Stimulated activated CD4-positive, alpha-beta T cell treated with anti-CD3 and anti-CD28 coated beads, Interleukin-1b, Interleukin-23, amount 100 ng/mL, for 4 hours (primary cell): ENCODE measurements at places on chromosomes 13 and 19.
A peak's percentile ranks its signal among the peaks of the same experiment; 100 is the strongest.

DNA sequence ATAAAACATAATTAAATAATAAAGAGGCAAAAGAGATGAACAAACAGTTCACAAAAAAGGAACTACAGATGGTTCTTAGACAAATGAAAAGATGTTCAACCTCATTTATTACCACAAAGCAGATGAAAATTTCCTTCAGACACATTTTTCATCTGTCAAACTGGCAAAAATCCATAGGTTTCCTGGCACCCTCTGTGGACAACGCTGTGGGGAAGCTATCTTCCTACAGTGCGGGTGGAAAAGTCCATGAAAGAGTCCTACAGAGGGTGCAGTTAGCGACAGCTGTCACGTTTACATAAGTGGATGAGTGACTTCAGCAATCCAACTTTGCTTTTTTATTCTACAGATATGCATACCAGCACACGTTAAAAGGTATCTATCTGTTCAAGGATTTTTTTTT lies 30.3 kb upstream of the PDCD5 start:
- no peak for DNase-seq

DNA sequence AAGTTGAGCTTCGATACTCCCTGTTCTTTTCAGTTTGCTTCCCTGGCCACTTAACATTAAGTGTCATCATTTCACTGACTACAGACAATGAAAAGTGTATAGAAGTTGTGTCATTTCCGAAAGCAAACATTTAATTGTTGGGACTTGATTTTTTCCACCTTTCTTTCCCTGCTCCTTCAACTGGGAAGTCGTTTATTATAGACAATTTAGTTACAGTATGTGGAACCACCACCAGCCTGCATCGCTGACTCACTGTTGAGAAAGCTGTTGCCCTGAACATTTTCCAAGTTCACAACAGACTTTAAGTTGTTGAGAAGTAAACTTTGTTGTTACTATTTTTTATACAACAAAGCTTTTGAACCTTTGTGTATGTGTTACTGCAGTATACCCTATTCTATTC lies 788.4 kb upstream of the PRR20A start:
- DNase-seq, result no peak

GRCh38 chr13:49746111-49746510 lies 46.4 kb downstream of the KPNA3 start:
- DNase-seq, result no peak

- DNase-seq, result no peak
Measured at GRCh38 chr19:1481893-1482360, 2.9 kb upstream of the C19orf25 start.

DNA sequence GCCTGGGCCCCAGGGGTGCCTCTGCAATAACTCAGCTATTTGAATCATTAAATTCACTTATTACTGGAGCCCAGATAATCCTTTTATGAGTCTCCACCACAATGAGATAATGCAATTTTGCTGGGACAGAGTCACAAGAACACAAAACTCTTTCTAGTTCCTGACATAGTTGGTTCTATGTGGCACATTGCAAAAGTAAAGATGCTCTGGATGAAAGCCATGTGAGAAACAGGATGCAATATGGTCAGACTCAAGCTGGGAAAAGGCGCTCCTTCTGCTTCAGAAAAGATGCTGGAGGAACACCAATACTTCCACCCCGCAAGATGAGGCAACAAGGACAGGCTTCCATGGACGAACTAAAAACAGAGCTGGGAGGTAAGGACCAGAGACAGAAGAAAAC lies 5.7 kb downstream of the ANKRD27 start:
- no peak for DNase-seq

DNA sequence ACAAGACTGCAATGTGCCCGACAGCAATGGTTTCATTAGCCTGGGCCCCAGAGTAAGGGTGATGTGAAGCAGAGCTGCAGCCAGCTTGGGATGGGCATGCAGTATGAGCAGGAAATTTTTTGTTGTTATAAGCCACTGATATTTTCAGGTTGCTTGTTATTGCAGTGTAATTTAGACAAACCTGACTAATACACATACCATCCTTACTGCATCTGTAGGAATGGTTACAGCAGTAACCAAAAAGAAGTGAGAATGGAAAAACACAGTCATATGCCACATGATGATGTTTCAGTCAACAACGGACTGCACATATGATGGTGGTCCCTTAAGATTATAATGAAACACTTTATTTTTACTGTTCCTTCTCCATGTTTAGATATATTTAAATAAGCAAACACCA lies 8.6 kb upstream of the POMP start:
- DNase-seq, result no peak

DNA sequence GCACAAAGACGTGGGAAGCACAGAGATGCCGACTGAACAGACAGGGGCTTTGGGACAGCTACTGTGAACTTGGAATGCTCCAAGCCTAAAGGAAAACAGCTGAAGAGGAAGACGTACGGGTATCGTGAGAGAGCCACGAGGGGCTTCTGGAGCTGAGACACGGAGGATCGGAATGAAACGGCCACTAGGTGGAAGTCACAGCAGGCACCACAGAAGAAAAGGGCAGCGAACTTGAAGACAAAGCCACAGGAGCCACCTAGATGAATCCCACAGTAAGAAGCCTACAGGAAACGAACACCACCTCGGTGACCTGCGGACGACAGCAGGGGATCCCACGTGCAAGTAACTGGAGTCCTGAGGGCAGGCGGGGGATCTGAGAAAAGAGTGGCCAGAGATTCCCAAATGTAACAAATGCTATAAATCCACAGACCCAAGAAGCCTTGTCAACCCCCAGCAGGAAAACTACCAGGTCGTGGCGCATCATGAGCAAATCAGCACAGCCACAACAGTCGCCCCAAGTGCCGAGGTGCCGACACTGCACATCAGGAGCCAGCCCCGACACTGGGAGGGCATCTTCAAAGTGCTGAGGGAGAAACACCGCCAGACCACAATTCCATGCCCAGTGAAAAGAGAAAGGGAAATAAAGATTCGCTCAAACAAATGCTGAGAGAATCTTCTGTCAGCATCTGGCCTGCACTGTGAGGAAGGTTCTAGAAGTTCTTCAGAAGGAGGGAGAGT lies 39.3 kb upstream of the ISYNA1 start:
- DNase-seq, result no peak

- DNase-seq, result no peak
Measured at GRCh38 chr19:46225558-46226004, 4.0 kb upstream of the IGFL1 start.

DNA sequence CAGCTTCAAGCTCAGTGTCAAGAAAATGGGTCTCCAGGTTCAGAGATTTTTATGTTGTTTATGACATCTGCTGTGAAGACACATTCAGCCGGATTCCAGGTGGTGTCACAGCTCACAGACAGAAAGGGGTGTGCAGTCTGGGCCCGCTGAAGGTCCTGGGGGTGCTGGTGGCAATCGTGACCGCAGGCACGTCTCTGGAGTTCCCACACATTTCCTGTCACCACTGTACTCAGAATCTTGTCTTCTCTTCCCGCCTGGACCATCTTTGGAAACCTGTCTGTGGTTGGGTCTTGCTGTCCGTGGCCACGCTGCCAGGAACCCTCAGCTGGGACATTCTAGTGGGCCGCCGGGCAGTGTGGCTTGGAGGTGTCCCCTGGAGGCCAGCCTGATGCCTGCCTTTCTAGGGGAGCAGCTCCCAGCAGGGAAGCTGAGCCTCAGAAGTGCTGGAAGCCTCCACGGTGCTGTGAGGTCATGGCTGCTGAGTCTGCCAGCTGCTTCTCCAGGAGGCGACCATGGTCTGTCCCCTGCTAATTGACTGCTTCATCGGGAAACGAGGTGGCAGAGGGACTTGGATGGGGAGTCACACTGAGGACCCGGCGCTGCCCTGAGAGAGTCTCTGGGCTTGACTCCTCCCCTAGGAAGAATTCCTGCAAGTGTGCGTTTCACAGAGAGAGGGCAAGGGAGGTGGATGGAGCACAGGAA lies 3.7 kb downstream of the TEX29 start:
- DNase-seq, result no peak

GRCh38 chr13:28704282-28704681 lies 14.5 kb downstream of the SLC46A3 start:
- DNase-seq, result no peak

- DNase-seq, result no peak
Measured at GRCh38 chr19:47356900-47357299, 7.8 kb downstream of the DHX34 start.

GRCh38 chr19:12513531-12514061 lies 29.0 kb upstream of the ZNF709 start:
- DNase-seq, result no peak

- no peak for DNase-seq
Measured at GRCh38 chr19:12987781-12988180, 7.5 kb upstream of the NFIX start.

GRCh38 chr13:111370570-111371535 lies 50.4 kb downstream of the TEX29 start:
- DNase-seq, result no peak

- peak; percentile 11 for DNase-seq
Measured at GRCh38 chr19:52343548-52343947, 7.5 kb downstream of the ZNF610 start.

- no peak for DNase-seq
Measured at GRCh38 chr13:28313579-28313978, 175.2 kb downstream of the PAN3 start.

DNA sequence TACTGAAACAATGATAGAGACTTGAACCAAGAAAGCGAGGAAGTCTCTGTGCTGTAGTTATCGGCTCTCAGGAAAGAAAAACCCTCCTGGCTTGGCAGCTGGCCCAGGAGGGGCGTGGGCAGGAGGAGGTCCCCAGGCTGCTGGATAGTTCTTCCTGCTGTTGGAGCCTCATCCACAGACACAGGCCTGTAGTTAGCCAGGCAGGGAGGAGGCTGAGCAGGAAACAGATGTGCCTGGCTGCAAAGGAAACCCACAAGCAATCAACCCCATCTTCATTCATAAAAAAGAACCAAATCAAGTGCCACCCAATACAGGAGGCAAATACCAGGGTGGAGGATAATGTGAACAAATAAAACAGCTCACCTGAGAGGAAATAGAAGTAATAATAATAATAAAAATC lies 86.2 kb downstream of the IRS2 start:
- no peak for DNase-seq

- DNase-seq, result no peak
Measured at GRCh38 chr19:2815191-2815614, 4.5 kb upstream of the ZNF554 start.

GRCh38 chr13:24308068-24308445 lies 1.3 kb upstream of the C1QTNF9 start:
- no peak for DNase-seq

DNA sequence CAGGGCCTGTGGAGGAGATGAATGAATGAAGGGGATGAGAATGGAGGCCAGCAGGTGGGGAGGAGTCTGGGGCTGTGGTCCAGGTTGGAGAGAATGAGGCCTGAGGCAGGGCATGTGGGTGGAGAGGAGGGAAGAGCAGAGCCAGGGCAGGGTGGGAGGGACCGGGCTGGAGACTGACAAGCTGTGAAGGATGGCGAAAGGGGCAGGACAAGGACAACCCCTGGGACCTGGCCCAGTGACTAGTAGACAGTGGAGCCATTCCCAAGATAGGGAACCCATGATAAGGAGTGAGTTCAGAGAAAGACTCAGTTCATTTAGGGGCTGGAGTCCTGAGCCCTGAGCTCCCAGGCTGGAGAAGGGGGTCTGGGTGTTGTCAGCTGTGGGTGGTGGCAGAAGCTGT lies 3.0 kb downstream of the PTH2 start:
- no peak for DNase-seq

- no peak for DNase-seq
Measured at GRCh38 chr13:104522235-104523072, 1456.2 kb upstream of the SLC10A2 start.

- no peak for DNase-seq
Measured at GRCh38 chr13:59865398-59865797, 298.3 kb downstream of the DIAPH3 start.

GRCh38 chr19:50226536-50226935 lies 23.1 kb downstream of the MYH14 start:
- DNase-seq, result no peak

- DNase-seq, result no peak
Measured at GRCh38 chr19:49643466-49643865, 1.5 kb downstream of the SCAF1 start.

DNA sequence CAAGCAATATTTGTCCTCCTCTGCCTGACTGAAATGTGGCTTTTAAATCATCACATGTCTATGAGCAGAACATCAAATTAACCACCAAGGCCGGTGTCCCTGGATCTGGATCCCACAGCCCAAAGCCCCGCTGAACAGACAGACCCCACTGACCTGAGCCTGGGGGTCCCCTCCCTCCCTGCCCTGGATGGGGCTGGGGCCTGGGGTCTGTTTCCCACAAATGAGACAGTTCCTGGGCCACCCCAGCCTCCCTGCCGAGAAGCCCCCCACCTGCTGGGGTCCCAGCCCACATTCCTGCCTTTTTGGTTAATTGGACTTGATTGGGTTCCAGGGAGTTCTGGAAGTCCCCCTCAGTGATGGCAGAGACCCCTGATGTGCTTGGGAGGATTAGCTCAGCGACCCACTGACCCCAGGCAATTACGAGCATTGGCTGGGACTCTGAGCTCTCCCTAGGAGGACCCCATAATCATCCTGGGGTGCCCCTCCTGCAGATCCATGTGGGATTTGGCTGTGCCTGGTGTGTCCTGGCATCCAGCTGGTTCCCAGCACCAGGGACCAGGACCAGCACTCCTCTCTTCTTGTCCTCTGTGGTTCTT lies 19.4 kb upstream of the CPAMD8 start:
- DNase-seq, result no peak

DNA sequence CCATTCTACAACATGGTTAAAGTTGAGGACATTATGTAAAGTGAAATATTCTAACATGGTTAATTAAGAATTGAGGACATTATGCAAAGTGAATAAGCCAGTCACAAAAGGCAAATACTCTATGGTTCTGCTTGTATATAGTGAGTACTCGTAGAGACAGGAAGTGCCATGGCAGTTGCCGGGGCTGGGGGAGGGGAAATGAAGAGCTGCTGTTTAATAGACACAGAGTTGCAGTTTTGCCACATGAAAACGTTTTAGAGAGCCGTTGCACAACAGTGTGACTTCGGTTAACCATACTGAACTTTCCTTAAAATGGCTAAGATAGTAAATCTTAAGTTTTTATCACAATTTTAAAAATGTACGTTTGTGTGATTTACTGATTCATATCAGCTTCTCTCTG lies 176.9 kb downstream of the SHISA2 start:
- peak; percentile 42 for DNase-seq

GRCh38 chr13:98365302-98365701 lies 188.2 kb upstream of the RNF113B start:
- no peak for DNase-seq

- no peak for DNase-seq
Measured at GRCh38 chr19:4075373-4075772, 8.7 kb upstream of the ZBTB7A start.

GRCh38 chr19:10361569-10362011 lies 18.8 kb downstream of the TYK2 start:
- no peak for DNase-seq

- no peak for DNase-seq
Measured at GRCh38 chr13:27298849-27299248, 28.2 kb downstream of the RASL11A start.

- no peak for DNase-seq
Measured at GRCh38 chr13:95234242-95234641, 67.0 kb downstream of the ABCC4 start.

- no peak for DNase-seq
Measured at GRCh38 chr13:101305981-101306411, 110.3 kb downstream of the NALCN start.
